Colonic mucosa (tissue), 4 donors: ENCODE measurements at places on chromosomes 11 and 22. TPM values are rescaled to one million over a fixed set of nuclear protein-coding genes. Genes with fewer than 3 reads are reported as not detected.

Gene PVALB
- total RNA-seq = not detected

Gene PGGHG
- total RNA-seq = 12.9 TPM

Gene GAL
- total RNA-seq = 3.2 TPM

Gene ROBO3
- total RNA-seq = 7.8 TPM

Gene TST
- 474 TPM for total RNA-seq

Gene SAA4
- total RNA-seq = 0.86 TPM

Gene ARHGAP42
- 13.4 TPM for total RNA-seq

Gene SULT4A1
- total RNA-seq = 0.82 TPM

Gene UBQLNL
- total RNA-seq = not detected

Gene IGF2
- total RNA-seq = 9.2 TPM

Gene KCNK7
- 0.40 TPM for total RNA-seq

Gene CTSF
- 17.3 TPM for total RNA-seq

Gene OR52A1
- not detected for total RNA-seq

Gene RAD9A
- 35.1 TPM for total RNA-seq

Gene SCT
- total RNA-seq = 1.1 TPM

Gene PAX6
- 1.1 TPM for total RNA-seq

Gene NTM
- 2.8 TPM for total RNA-seq

Gene PIH1D2
- total RNA-seq = 0.82 TPM

Gene TSKU
- 39.6 TPM for total RNA-seq

Gene SLC22A6
- total RNA-seq = not detected

Gene RIN1
- 20.0 TPM for total RNA-seq

Gene OR52E8
- not detected for total RNA-seq

Gene OR51A4
- not detected for total RNA-seq

Gene INS
- 0.84 TPM for total RNA-seq
